ENCODE measurements at places on chromosomes 6 and 20.
A peak's percentile ranks its signal among the peaks of the same experiment; 100 is the strongest.

DNA sequence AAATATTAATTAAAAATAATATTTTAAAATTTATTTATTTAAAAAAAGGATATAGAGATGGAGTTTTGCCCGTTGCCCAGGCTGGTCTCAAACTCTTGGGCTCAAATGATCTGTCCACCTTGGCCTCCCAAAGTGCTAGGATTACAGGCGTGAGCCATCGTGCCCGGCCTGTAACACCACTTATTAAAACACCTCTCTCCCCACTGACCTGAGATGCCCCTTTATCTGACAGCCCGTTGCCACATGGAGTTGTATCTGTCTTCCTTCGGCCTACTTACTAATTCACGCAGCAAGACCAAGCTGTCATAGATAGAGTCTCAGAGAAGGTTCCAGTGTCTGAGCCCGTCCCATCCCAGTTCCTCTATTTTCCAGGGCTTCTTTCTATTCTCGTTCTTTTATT is 30.7 kb downstream of the KIF25 start:
- no peak for DNase-seq

DNA sequence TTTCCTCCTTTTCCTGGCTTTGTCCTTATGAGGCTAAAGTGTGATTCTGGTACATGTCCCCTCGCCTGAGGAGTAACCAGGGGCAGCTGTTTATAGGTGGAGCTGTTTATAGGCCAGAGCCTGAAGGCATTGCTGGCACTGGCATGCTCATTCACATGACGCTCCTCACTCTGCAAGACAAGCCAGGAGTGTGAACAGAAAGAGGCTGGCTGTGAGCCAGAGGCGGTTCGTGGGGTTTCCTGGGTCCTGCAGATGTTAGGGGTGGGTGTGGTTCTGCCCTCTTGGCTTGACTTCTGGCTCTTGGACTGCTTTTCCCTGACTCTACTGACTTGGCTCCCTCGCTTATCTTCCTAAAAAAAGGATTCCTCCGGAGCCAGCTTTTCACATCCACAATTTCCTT is 12.8 kb upstream of the MDFI start:
- DNase-seq, result no peak

GRCh38 chr6:43907312-43907711 is 137.3 kb downstream of the VEGFA start:
- no peak for DNase-seq

- DNase-seq, result no peak
These were observed 3.8 kb upstream of the TUBB1 start for GRCh38 chr20:59015411-59015810.

DNA sequence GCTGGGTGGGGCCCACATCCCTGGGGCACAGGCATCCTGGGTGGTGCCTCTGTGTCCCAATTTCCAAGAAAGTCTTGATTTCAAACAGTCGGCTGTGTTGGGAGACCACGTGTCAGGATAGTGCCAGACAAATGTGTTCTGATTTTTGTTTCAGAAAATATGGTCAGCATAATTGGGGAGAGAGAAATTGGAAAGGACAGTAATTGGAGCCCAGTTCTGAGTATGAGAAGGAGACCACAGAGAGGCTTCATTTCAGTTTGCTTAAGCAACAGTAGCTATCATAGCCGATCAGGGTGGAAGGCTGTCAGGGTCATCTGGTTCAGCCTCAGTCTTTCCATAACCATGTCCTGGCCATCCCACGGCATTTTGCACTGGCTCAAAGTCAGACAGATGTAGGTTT is 220.7 kb downstream of the CDC5L start:
- no peak for DNase-seq

DNA sequence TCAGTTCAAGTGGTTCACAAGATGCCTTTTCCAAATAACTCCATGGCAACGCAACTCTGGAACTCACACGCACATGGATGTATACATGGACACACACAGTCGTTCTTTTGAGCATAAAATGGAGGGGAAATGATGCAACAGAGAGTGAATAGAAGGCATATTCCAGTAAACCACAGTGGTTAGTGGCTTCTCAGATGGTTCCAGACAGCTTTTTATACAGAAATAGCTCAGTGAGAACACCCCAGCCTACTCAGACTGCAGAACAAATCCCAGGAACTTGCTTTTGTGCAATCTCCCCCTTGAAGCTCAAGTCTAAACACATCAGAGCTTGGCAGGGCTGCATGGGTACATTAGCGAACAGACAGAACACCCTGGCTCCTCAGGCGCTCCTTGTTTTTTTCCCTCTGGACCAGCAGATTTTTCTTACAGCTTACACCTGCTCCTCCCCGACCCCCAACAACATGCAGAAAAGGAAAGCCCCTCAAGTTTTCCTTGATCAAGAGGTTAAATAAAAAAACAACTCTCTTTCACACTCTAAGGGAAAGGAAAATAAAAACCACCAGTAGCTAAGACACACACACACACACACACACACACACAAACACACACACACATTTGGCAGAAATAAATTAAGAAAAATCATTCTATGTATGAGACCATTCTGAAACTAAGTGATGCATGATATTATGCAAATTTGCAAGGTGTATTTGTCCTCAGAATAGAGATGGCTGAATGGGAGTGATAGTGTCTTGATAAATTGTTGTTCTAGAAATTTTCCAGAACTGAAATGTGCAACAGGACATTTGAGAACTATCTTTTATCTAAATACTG is 51.2 kb upstream of the RANBP9 start:
- peak; percentile 47 for DNase-seq

DNA sequence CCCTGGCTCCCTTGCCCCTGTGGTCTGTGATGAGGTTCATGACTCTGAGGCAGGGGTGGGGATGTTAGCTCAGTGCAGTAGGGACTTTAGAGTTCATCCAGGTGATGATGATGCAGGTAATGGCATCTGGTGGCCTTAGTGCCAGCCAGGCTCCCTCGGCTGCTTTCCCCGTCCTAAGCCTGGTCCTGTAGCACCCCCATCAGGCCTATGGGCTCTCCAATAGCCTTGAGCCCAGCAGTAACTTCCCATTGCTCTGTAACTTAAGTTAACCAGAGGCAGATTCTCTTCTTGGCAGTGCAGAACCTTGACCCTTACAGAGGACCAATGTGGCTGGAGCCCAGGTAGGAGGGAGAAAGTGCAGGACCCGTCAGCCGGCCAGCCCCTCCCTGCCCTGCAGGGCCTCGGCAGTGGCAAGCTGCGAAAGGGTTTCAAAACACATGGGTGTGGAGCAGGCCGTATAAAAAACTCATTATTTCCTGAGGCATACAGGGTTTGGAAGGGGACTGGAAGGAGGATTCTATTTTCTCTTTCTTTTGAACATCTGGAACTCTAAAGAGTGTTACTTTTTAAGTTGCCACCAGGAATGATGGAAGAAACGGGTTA is 406.9 kb downstream of the CDH26 start:
- DNase-seq, result no peak

GRCh38 chr6:41716516-41717391 is 18.7 kb downstream of the TFEB start:
- no peak for DNase-seq

DNA sequence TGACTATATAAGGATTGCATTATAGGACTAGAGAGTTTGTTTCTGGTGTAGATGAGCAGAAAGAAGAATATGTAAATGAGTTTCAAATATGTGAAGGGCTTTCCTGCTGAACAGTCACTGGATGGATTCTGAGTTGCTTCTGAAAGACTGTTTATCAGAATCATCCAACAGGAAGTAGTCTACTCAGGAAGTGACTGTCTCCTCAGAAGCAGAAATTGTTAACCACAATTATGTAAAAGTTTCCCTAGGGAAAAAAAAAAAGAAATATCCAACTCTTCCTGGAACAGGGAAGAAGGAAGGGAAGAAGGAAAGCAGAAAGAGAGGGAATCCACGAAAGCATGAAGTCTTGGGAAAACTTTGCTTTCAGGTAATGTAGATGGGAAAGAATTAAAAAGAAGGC is 138.9 kb downstream of the TENT5A start:
- DNase-seq, result no peak

GRCh38 chr20:12058216-12058615 is 140.5 kb downstream of the BTBD3 start:
- no peak for DNase-seq

DNA sequence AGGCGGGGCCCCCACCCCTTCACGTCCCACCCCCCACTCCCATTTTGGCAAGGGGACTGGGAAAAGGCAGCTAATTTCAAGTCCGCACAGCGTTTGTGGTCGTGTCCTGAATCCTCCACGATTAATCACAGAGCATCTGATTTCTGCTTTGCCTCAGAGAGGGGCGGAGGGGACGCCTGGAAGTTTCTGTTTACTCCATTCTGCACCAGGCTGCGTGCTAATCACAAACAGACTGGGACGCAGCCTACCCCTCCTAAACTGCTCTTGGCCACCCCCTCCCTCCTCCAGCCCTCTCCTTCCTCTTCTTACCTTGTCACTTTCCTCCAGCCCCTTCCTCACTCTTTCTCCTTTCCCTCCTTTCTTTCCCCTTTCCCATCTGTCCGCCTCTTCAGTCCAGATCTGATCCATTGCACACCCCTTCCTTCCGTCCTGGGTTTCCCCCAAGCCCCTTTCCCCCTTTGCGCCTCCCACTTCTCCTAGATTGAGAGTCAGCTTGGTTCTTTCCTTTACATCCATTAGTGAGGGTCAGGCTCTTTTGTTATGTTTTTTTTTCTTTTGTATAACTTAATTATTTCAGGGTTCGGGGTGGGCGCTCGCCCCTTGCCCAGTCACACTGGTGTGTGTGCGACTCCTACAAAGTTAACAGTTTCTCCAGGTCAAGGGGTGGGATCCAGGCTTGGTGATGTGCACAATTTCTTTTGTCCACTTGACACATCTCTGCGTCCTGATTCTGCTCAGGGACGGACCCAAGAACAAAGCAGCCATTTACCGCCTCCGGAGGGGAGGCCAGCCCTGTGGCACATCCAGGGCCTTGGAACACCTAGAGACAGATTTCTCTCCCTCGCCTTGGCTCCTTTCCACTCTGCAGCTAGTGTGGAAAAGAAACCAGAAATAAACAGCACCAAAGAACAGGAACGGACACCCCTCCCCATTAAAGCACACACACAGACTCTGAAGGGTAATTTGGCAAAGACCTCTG is 520 bp upstream of the RIPOR3 start:
- no peak for DNase-seq

DNA sequence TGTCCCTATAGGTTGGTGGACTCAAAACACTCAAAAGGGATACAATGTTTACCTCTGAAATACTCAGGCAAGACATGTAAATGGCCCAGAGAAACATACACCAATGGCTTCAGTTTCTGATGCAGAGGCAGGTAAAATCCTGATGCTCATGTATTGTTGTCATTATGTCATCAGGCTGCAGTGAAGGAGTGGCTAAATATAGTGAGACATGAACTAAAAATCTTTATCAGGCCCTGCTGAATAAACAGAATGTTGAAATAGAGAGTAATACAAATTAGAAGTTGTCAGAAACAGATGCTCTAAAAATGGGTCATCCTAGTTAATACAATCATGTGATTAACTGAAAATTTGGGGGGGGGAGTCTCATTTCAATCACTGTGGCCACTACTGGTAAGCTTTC is 20.4 kb downstream of the PTPRK start:
- DNase-seq, result no peak

DNA sequence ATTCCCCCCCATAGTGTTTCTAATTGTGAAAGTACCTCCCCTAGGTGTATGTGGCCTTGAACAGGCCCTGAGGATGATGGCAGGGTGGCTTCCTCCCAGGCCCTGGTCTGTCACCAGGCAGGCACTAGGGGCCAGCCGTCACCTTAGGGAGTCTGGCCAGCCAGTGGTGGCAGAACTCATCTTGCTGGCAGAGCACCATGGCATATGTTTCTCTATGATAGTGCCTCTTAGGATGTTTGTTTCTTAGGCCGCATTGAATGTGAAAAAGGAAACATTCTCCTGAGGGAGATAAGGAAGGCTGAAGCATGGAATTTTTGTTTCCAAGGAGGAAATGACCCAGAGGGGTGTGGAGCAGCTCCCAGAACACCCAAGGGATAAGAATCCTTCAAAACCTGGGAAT is 45.2 kb upstream of the KLHL31 start:
- no peak for DNase-seq

- DNase-seq, result no peak
These were observed 24.0 kb downstream of the JAG1 start for GRCh38 chr20:10649797-10650160.

DNA sequence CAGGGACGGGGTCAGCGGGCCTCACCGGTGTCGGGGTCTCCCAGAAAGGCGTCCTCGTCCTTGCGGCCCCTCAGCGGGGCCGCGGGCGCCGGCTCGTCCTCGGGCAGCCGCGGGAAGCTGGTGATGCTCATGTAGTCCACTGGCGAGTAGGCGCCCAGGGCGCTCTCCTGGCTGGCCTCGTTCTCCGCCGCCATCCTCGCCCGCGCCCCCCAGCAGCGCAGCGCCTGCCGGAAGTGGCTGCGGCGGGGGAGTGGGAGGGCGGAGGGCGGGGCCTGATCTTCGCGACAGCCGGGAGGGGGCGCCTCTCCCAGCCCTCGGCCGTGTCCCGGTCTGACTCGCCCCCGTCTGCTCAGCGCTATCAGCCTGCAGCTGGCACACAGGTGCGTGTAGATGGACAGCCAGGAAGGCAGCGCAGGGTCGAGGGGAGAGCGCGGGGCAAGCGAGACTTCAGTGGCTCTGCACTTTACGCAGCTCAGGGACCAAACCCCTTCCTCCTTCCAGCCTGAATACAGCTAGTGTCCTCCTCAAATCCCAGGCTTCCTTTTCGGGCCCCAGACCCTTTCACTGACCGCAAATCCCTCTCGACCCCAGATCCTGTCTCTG is at the start of gene GGT7:
TSS of gene GGT7 (minus strand) at position 235 of the 603 bp plus-strand sequence. CDS start at position 194, 41 bp downstream.
- peak; percentile 94 for DNase-seq

GRCh38 chr20:48571949-48572847 is 255.6 kb downstream of the PREX1 start:
- DNase-seq, result no peak

DNA sequence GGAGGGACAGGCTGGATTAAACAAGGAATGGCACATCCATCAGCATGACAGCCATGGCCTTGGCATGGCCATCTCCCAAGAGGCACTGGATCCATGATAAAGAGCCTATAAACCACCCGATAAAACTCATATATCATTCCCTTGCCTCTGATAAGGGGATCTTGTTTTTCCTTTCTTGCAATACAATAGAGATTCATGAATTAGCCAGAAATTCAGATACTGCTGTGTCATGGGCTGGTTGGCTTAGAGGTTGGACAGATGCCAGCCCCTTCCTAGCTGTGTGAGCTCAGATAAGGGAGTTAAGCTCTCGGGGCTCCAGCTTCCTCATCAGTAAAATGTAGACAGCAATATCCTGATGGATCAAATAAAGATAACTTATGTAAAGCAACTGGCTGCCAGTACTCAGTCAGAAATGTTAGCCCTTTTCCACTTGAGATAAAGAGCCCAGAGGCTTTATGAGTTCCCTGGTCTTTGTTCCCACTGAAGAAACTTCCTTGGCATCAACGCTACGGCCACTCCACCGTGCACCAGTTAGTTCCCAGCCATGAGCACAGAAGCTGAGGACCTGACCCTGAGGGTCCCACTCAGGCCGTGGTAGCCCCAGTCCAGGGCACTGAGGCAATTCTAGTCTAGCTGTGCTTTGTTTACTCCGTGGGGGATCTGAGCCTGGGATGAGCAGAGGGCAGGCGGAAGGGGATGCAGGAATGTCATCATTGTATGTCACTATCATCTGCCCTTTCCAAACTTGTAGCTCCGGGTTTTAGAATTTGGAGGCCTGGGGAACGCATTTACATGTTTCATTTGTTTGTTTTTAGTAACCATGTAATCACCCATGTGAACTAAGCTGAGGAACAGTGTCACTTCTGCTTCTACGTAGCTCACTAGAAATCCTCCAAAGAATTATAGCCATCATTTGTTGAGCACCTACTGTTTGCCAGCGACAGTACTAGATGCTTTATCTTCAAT is 67.2 kb upstream of the TBC1D7 start:
- no peak for DNase-seq

GRCh38 chr6:116392132-116393013 is 21.6 kb downstream of the DSE start:
- DNase-seq, result no peak

Measured in activated T-cell treated with anti-CD3 and anti-CD28 coated beads, Interleukin-2, amount 50 U/mL, for 24 hours (primary cell).